ENCODE measurements at places on chromosomes 13 and 19.

DNA sequence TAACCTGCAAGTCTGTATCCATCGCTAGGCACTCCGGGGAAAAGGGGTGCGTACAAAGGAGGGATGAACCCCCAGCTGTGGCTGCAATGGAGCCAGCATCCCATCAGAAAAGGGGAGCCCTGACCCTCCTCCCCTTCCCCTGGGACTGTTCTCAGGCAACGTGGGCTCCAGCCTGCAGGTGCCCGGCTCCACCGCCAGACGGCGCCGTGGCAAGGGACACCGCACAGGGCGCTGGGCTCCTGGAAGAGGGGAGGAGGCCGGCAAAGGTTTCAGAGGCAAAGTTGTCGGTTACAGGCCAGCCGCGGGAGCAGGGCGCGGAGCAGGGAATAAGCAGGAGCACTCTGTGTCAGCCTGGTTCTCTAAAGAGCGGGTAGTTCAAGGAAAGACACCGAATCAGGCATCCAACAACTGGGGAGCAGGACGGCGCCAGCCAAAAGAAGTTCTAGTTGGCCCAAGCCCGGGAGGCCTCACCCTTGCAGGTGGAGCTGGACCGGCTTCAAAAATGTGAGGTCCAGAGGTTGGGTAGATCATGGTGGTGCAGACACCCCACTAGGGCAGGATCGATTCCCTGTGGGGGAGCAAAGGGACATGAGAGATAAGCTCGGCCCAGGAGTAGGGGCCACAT lies 53.0 kb upstream of the ATP12A start:
- DNase-seq = no peak

DNA sequence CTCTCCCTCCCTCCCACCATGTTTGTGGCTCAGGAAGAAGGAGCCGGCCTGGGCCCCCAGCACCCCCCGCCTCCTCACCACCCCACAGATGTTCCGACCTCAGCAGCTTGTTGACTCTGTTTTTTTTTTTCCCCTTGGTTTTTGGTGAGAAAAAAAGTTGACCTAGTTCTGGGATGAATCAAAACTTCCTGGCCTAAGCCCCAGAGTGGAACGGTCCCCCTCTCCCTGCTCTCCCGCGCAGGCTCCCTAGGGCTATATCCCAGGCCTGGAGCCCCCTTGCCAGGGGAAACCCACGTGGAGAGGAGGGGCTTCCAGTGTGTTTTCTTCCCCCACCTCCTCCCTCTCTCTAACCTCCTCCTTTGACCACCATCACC lies 4.0 kb downstream of the COL5A3 start:
- no peak for DNase-seq

- no peak for DNase-seq
These were observed 12.9 kb downstream of the PIN1 start for GRCh38 chr19:9848060-9848459.

DNA sequence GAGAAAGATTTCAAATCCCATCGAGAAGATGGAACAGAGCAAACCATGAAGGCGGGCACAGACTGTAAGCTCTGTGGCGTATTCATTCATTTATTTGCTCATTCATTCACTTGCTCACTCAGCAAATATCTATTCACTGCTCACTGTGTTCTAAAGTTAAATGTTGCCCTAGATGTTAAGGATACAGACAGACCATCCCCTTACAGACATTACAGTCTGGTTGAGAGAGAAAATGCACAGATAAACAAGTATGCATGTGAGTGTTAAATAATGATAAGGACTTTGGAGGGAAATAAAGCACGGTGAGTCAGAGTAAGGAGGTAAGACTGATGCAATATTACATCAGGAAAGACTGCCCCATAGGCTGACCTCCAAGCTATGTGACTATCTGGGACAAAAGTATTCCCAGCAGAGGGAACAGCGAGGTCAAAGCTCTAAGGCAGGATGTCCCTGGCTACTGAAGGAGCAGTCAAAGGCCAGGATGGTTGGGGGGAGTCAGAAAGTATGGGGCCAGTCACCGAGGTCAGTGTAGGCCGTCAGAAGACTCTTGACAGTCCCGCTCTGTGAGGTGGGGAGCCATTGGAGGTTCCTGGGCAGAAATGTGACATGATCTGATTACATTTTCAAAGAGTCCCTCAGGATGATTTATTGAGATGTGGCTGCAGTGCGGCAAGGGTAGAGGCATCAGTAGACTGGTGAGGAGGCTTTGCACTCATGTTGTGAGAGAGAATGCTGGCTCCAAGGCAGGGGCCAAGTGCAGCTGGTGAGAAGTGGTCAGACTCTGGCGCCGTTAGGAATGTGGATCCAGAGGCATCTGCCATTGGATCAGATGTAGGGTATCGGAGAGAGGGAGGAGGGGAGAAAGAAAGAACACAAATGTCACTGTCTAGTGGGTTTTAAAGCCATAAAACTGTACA lies 37.9 kb downstream of the MBNL2 start:
- DNase-seq = no peak

GRCh38 chr19:1111641-1112267 lies 8.0 kb downstream of the GPX4 start:
- no peak for DNase-seq

GRCh38 chr13:47230155-47230554 lies 333.3 kb upstream of the HTR2A start:
- DNase-seq = no peak

DNA sequence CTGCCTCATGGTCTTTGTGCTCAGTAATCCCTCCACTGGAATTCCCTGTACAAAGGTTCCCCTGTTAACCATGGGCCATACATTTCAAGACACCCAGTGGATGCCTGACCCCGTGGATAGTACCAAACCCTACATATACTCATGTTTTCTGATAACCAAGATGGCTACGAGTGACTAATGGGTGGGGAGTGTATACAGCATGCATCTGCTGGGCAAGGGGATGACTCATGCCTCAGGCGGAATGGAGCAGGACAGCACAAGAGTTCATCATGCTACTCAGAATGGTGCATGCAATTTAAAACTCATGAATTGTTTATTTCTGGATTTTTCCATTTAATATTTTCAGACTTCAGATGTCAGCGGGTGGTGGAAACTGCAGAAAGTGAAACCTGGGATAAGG lies 13.3 kb upstream of the FGF9 start:
- DNase-seq = peak; percentile 46

DNA sequence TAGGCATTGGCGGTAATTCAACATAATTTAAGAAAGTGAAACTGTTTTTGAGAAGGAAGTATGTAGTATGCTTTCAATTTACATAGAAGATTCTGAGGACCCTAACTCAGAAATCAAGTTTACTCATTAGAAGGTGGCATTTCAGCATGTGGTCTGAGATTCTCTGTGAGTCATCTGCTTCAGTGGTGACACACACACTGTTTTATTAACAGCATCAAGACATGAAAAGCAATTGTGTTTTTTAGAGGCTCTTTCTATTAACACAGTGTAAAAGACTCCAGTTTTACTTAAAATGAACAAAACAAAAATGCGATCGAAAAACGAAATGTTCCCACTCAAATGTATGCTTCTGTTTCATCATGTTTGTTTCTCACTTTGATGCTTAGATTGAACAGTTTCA lies 802.1 kb upstream of the SLITRK6 start:
- DNase-seq = peak; percentile 10

DNA sequence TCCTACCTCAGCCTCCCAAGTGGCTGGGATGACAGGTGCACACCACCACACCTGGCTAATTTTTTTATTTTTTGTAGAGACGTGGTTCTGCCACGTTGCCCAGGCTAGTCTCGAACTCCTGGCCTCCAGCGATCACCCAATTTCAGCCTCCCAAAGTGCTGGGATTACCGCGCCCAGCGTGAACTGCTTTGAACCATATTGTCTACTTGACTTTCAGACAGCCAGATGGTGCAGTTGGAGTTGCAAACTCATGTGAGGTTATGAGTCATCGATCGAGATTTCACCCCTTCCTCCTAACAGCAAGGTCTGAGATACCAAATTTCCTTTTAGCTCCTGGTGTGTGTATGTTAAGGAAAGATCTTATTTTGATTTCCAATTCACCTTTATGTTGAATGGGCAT lies 2.7 kb downstream of the SLC27A1 start:
- no peak for DNase-seq

DNA sequence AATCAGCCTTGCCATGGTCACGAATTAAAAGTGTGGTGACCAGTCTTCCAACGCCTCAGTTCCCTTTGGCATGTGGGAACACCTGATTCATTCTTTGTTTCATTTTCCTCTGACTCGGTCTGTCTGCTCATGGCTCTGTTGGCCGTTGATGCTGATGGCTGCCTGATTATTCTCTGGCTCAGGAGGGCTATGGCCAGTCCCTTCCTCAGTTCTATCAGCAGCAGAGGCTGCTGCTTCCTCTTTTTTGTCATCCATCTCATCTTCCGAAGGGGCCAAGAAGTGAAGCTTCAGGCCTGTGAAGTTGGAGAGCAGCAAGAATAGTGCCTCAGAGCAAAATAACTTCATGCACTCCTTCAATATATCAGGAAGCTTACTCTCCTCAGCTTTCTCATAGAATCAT lies 9.5 kb upstream of the MLNR start:
- no peak for DNase-seq

GRCh38 chr13:103436057-103436654 lies 369.9 kb upstream of the SLC10A2 start:
- no peak for DNase-seq

- no peak for DNase-seq
These were observed 166.7 kb downstream of the LACC1 start for GRCh38 chr13:44046428-44046827.

- DNase-seq = no peak
These were observed 297.5 kb downstream of the ENOX1 start for GRCh38 chr13:43489233-43489632.

DNA sequence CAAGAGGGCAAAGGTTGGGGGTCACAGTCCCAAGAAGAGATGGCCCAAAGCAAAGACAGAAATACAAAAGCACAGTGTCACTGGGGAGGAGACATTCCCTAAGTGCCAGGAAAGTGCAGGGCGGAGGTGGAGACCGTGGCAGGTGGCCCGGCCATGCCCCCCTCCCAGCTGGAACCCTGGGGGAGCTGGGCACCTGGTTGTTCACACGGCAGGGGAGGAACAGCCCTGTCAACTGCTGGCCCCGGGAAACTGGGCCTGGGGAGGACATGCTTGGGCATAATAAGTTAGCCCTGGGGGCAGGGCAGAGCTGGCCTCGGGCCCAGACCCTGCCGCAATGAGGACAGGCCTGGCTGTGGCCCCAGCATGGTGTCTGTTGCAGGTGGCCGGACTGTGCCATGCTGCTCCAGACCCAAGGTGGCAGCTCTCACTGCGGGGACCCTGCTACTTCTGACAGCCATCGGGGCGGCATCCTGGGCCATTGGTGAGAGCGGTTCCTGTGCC lies 7.4 kb downstream of the HPN start:
- no peak for DNase-seq

- DNase-seq = no peak
These were observed 87.1 kb downstream of the TEX29 start for GRCh38 chr13:111407381-111408131.

DNA sequence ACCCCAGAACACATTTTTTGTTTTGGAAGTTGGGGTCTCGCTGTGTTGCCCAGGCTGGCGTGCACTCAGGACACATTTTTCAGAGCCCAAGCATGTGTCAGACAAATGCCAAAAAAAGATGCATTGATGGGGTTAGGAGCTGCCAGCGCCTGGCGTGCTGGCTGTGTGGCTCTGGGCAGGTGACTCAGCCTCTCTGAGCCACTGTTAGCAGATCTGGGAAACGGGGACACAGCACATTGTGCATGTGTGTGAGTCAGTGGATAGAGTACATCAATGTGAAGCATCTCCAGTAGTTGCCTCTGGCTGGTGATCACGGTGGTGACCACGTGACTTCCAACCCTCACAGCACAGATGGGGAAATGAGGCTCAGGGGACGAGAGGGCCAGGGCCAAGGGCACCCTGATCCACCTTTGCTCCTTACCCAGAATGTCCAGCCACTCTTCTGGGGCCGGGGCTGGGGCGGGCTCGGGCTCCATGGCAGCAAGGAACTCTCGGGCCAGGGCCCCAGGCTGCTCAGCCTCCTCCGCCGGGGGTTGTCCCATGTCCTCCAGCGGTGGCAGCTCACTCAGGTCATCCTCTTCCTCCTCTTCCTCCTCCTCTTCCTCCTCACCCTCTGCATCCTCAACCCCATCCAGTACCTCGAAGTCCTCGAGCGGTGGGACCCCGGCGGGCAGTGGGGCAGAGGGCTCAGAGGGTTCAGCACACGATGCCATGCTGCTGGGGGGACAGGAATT lies 1.9 kb downstream of the FKBP8 start:
- DNase-seq = no peak

DNA sequence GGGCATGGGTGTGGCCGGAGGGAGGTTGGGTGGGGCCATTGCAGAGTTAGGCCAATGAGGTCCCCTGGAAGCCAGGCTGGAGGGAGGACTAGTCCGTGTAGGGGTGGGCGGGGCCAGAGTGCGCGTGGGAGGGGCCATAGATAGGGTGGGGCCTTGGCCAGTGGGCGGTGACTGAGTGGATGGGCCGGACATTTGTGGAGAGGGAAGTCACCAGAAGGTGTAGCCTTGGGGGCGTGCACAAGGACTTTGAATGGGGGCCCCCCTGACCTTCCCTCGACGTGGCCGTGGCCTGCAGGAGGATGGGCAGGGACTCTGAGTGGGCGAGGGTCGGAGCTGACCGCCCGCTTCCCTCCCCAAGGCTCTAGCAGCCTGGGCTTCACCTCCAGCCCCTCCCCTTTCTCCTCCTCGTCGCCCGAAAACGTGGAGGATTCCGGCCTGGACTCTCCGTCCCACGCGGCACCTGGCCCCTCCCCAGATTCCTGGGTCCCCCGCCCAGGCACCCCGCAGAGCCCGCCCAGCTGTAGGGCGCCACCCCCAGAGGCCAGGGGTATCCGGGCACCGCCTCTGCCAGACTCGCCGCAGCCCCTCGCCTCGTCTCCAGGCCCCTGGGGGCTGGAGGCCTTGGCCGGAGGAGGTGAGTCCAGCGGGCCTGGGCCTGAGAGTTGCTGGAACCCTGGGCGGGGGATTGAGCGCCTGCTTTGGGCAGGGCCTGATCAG lies 16.5 kb upstream of the B3GNT3 start:
- DNase-seq = peak; percentile 90

GRCh38 chr19:52191951-52192350 lies 2.1 kb downstream of the PPP2R1A start:
- no peak for DNase-seq
